Fibroblast of lung (primary cell): ENCODE measurements at places on chromosomes 11 and 22. TPM values are rescaled to one million over a fixed set of nuclear protein-coding genes. Genes with fewer than 3 reads are reported as not detected.

Gene UBQLNL
- polyA plus RNA-seq: 0.09 and 0.10 TPM in 2 replicates

Gene TSPAN18
- 0.09 and 0.15 TPM in 2 replicates for polyA plus RNA-seq

Gene SEZ6L
- not detected in 2 replicates for polyA plus RNA-seq

DNA sequence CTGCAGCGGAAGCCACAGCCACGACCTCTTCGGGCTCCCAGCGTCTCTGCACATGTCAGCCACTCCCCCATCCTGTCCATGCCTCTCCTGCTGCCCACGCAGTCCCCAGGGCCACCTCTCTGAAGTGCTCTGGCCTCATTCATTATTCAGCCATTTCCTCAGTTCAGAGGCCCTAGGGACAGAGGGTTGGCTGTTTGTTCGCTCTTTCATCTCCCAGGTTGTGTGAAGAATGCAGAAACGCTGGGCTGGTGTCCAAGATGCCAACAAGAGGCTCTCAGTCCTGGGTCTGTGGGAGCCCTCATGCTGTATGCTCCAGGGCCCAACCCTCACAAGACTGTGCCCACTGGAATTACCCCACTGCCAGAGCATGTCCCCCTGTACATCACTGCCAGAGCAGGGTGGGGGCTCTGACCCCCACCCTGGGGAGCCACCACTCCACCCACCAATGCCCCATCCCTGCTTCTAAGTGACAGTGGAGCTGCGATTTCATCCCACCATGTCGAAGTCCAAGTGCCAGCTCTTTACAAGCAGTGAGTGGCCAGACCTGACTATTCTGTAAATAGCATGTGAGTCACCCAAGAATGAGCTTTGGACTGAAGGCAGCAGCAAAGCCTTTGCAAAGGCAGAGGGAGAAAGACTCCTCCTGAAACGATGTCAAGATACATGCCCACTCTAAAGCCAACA, 209.6 kb downstream of the BUD13 start:
- DNase-seq: no peak

GRCh38 chr11:32584921-32585320, 1.3 kb downstream of the EIF3M start:
- DNase-seq: peak; percentile 11

GRCh38 chr11:80162387-80162786, 721.6 kb upstream of the TENM4 start:
- no peak for DNase-seq

DNA sequence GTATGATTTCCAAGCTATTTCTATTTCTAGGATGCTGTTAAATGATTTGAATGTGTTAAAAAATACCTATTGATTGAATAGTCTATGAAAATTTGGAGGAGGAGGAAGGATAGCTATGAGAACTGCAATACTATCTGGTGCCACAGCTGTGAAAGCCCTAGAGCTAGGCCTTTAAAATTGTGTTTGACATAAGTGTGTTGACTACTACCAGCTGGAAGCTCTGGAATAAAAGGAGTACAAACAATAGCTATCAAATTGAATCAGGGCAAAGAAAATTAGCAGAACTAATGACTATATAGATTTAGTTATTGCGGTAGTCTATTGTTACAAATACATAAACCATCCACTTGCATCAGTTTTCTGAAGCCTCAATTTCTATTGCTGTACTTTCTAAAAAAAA, 124.8 kb upstream of the CNTN5 start:
- DNase-seq: no peak

DNA sequence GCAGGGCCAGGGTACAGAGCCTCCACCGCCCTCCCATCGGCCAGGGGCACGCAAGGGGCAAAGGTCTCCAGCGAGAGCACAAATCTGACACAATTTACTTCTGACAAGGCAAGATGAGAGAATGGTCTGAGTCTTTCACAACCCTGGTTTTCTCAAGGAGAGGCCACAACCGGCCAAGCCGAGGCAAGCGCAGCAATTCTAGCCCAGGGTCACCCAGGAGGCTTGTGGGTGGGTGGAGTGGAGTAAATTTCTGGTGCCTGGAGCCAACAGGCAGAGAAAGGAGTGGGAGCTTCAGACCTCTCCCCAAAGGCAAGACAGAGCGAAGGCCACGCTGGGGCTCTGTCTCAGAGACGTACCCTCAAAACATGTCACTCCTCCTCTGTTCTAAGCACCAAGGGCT, 9.3 kb downstream of the LARGE2 start:
- no peak for DNase-seq

GRCh38 chr11:104583857-104584256, 314.4 kb downstream of the CASP12 start:
- no peak for DNase-seq

GRCh38 chr11:11390068-11390771, 37.2 kb upstream of the CSNK2A3 start:
- no peak for DNase-seq

GRCh38 chr11:92941676-92942571, 27.5 kb upstream of the MTNR1B start:
- no peak for DNase-seq

GRCh38 chr22:43008509-43008908, 6.4 kb downstream of the PACSIN2 start:
- DNase-seq: no peak

GRCh38 chr11:66421492-66422205, 814 bp downstream of the NPAS4 start:
- peak; percentile 82 for DNase-seq

GRCh38 chr11:60899046-60899936, 7.1 kb downstream of the PRPF19 start:
- DNase-seq: peak; percentile 76

DNA sequence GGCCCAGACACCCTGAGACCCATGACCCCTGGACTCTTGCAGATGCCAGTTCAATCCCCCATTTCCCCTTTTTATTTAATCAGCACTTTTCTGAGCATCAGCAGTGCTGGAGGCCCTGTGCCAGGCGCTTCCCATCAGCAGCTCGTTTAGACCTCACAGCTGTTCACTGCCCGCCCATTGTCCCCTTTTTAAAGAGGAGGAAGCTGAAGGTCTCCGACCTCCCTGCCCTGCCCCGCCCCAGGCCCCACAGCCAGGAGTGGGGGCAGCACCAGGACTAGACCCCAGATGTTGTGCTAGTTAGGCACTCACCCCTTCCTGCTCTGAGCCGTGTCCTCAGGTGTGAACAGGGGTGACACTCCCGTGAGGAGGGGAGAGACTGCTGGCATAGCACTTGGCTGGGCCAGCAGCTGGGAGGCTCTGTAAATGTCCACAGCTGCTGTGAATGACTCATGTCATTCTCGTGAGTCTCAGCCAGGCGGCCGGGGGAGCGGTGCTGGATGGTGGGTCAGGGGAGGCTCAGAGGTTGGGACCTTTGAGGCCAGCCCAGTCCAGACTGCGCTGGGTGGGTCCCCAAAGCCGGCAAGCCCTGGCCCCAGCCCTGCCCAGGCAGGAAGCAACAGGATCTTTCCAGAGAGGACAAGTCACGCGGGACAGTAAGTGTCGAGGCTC, 19.9 kb downstream of the EMID1 start:
- peak; percentile 5 for DNase-seq

GRCh38 chr22:38567531-38568285, 2.3 kb downstream of the DMC1 start:
- no peak for DNase-seq

DNA sequence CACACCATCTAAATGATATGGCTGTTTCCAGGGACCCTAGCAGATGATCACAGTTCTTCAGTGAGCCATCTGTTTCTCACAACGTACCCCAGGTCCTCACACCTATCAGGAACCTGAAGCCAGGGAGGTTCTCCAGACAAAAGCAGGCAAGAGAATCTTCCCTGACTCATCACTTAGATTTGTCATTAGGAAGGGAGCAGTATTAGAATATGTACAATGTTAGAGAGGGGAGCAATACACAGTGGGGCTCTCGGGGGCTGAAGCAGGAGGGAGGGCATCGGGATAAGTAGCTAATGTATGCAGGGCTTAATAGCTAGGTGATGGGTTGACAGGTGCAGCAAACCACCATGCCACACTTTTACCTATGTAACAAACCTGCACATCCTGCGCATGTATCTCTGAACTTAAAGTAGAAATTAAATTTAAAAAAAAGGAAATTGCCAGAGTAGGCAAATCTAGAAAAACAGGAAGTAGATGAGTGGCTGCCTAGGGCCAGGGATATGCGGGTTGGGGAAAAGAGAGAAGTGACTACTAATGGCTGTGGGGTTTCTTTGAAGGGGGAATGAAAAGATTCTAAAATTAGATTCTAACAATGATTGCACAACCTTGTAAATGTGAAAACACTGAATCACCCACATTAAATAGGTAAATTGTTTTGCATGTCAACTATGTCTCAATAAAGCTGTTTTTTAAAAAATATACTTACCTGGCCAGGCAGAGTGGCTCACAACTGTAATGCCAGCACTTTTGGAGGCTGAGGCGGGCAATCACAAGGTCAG, 14.4 kb downstream of the C22orf42 start:
- DNase-seq: no peak

DNA sequence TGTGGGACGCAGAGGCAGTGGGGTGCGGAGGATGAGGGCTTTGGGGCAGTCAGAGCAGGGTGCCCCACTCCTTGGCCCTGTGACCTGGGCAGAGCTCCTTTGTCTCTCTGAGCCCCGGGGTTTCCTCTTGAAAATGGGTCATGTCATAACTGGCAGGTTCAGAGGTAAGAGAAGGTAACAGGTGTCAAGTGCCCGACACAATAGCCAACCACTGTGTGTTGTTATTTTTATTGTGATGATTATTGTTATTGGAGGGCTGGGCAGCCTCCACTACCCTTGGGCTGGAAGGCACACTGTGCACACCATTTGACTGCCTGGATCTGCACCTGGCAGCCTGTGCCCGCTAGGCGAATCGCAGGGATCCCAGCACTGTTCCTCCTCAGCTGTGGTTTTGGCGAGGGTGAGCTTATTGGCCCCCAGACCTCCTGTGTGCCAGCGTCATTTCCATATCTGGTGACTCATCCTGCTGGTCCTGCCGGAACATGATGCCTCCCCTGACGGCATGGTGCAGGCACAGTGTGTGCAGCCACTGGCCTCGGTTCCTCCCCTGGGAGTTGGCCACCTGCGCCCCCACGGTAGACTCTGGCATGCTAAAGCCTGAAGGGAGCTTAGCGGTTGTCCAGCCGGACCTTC, 15.4 kb upstream of the SOX10 start:
- peak; percentile 85 for DNase-seq

- DNase-seq: no peak
These were observed 27.6 kb downstream of the PLEKHA7 start for GRCh38 chr11:16986434-16987204.
